ENCODE measurements at places on chromosomes 2 and 18.

GRCh38 chr2:193228276-193228675 is 1033.5 kb upstream of the TMEFF2 start:
- no peak for DNase-seq

DNA sequence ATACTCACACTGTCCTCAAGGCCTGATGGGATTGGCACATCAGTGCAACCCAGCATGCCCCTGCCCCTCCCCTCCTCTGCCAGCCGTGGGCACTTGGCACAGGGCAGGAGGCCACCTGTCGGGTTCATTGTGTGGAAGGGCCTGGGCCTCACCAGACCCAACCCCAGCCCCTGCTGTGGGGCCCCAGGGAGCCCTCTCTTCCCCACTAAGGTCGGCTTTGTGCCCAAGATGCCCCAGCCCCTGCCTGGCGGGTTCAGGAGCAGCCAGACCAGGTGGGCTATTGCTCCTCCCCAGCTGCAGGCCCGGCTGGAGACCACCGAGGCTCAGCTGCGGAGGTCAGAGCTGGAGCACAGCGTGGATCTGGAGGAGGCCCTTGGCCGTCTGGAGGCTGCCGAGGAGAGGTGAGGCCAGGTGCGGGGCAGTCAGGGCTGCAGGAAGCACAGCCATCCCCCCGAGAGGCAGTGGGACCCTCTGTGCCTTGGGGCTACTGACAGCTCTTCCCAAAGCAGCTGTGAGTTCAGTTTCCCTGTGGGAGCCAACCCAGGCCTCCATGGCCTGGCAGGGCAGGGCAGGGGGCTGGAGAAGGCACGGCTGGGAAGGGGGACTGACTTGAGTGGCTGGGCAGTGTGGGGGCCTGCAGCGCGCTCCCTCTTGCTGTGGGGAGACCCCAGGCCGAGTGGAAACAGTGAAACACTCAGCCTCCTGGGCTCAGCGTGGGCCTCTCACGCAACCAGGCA is 16.3 kb downstream of the CROCC2 start:
- DNase-seq: no peak

- DNase-seq: no peak
Observed at GRCh38 chr2:148994341-148994740, 44.2 kb upstream of the LYPD6B start.

GRCh38 chr2:219484343-219485200 is 14.1 kb upstream of the GMPPA start:
- no peak for DNase-seq

DNA sequence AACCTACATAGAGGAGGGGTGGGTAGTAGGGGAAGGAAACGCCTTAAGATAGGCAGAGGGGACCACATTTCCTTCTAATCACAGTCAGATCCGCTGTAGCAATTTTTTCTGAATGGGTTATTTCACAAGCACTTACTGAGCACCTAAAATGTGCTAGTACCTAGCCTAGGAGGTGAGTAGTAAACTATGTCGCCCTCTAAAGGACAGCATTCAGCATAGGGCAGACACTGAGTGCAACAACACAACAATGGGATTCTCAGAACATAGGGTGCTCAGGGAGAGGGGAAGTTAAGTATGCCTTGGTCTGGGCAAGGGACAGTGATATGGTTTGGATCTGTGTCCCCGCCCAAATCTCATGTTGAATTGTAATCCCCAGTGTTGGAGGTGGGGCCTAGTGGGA is 166.1 kb upstream of the RAB6C start:
- DNase-seq: no peak

DNA sequence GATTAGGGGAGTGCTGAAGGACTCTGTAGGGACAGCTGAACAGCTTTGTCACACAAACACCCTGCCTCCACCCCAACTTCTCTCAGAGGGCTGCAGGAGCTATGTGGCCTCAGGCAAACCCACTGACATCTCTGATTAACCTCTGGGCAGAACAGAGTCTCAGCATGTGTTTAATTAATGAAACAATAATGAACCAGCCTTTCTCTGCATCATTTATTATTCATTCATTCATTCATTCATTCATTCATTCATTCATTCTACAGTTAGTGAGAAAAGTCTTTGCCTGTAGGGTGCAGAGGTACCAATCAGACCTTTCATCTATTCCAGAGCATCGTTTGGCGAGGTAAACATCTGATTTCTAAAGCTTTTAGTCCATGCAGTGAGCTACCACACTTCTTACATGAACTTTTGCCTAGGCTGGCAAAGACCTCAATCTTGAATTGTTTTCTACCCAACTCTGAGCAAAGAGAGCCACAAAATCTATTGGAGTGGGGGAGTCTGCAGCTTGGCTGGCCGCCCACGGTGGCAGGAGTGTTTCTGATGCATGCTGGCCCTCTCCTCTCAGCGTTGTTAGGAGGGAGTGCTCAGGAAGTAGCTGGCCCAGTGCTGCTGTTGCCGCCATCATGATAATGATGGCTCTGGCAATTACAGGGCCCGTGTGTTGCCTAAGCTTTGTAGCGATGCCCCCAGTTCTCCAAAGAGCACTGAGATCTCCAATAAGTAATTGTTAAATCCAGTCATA is 198.9 kb downstream of the SMAD7 start:
- no peak for DNase-seq

DNA sequence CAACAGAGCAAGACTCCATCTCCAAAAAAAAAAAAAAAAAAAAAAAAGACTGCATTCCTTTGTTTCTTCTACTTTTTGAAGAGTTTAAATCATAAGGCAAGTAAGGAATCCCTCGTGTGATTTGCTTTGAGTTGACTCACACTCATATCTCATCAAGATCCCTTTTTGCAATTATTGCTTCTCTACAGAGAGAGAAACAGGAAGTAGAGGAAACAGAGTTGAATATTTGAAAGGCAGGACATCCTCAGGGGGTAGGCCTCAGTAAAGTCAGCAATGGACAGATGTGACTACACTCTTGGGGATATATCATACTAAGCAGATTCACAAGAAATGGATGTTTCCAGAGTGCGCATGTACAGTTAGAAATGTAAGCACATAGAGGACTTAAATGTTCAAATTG is 11.2 kb upstream of the EFR3B start:
- no peak for DNase-seq

DNA sequence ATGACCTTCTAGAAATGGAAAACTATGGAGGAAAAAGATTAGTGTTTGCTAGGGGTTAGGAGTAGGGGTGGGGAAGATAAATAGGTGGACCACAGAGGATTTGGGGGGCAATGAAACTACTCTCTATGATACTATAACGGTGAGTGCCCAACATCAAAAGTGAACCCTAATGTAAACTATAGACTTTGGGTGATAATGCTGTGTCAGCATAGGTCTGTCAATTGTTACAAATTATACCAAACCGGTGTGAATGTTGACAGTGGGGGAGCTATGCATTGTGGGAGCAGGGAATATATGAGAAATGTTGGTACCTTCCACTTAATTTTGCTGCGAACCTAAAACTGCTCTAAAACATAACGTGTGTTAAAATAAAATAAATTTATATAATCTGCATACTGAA is 180.3 kb downstream of the ALK start:
- DNase-seq: no peak

GRCh38 chr2:133581010-133581760 is 12.9 kb upstream of the NCKAP5 start:
- DNase-seq: no peak

DNA sequence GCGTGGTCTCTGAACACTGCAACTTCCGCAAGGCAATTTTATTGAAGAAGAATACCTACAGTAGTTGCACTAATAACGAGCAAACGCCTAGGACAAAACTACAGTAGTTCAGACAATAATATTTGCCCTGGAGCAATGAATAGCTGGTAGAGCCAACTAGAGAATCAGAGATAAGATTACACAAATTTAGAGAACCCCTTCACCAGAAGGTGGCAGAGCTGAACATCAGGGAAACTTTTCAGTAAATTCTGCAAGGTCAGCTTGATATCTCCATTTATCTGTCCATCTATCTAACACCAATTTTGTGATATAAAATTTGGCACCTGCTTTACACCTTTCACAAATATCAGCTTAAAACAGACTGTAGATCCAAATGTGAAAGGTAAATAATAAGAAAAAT is 43.8 kb downstream of the CDH19 start:
- no peak for DNase-seq

DNA sequence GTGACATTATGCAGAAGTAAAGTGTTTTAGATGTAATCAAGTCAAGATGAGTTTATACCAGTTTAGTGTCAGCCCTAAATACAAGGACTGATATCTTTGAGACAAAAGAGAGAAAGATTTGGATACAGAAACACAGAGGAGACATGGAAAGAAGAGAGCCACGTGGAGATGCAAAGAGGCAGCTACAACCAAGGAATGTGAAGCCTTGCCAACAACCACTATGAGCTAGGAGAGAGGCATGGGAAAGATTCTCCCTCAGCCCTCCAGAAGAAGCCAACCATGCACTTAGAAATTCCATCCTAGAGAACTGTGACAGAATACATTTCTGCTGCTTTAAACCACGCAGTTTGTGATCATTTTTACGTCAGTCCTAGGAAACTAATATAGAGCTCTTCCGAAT is 217.2 kb downstream of the DOK6 start:
- DNase-seq: peak; percentile 11

DNA sequence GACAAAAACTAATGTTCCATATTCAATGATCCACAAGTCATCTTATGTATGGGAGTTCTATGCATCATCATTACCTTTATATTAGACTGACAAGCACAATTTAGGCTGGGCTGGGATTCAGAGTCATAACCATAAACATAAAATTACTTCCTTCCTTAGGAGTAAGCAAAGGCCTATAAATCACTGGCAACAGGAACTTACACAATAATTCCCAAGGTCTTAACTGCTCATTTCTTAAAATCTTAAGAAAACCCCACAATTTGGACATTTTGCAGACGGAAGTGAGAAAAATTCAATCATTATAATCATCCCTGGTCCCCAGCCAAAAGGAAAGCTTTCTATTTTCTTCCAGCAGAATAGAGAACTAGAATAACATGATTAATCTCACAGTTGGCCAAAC is 232.3 kb downstream of the DYM start:
- no peak for DNase-seq

DNA sequence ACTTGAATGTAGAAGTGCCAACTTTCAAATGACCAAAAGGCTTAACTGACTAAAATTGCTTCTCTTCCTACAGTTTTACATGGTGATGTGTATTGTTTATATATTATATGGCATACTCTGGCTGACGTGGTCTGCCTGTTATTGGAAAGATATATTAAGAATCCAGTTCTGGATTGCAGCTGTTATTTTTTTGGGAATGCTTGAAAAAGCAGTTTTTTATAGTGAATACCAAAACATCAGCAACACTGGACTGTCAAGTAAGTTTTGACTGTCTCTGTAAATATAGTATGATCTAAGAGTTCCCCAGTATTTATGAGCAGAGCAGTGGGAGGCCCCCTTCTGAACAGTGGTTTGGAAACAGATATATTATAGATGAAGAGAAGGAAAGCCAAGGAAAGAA is 26.2 kb downstream of the TMEM87B start:
- DNase-seq: no peak

- DNase-seq: no peak
Observed at GRCh38 chr2:189370719-189371118, 70.6 kb upstream of the WDR75 start.

DNA sequence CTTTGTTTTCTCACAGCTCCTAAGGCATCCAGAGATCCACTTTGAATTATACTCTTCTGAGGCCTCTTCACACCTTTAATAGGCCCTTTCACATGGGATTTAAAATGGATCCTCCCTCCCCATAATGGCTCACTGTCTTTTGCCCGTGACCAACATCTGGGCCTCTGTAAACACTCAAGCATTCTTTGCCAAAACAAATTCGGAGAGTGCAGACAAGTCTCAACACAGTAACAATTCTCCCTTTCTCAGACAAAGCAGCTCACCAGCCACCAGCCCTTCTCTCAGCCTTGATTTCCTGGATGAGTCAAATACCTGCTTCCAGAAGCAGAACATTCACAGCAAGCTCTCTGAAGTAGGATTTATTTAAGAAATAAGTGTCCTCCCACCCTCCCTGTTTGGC is 14.0 kb upstream of the IMP4 start:
- DNase-seq: no peak

- DNase-seq: no peak
Observed at GRCh38 chr2:204315236-204315662, 230.0 kb upstream of the PARD3B start.

DNA sequence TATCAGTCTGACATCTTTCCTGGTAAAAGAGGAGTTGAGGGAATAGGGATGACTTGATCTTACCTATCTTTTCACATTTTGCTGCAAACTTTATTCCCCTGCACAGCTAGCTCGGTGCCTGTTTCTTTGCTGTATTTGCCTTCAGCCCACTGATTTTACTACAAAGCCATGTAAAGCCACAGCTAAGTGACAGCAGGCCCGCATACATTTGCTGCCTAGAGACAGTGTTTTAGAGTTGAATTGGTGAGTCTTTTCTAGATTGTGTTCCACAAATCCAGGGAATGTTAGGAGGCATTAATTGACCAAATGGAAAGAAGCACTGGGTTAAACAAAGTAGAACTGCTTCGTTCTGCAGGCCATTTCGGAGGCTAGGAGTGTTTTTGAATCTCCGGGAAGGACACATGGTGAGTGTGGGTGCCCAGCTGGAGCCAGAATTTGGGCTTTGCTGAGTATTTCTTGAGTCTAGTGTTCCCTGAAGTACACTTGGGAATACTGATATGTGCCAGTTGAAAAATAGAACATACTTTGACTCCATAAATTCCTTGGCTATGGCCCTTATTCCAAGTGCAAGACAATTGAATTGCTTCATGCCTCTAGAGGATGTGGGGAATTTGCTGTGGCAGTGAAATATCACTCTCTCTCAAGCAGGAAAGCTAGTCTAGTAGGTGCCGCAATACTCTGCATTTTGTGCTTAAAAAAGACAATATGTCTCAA is 329.8 kb downstream of the PTPRM start:
- DNase-seq: no peak

DNA sequence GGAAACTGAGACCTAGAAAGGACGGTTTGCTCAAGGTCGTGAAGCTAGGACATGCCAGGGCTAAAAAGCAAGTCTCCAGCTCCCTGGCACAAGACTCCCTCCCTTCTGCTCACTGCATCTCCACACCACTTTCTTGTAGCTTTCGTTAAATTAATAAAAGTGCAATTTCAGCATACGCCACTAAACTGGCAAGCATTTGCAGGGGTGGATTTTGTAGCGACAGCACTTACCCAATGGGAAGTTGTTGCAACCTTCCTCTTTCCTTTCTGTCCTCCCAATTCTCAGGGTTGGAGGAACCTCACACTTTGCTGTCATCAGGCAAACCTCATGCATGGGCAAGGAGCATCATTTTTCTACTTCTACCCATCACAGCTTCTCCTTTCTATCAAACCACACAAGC is 7.4 kb upstream of the RHOB start:
- no peak for DNase-seq

Data from AG09319 (cell line).